ENCODE measurements at places on chromosomes 3 and 15.
A peak's percentile ranks its signal among the peaks of the same experiment; 100 is the strongest.

DNA sequence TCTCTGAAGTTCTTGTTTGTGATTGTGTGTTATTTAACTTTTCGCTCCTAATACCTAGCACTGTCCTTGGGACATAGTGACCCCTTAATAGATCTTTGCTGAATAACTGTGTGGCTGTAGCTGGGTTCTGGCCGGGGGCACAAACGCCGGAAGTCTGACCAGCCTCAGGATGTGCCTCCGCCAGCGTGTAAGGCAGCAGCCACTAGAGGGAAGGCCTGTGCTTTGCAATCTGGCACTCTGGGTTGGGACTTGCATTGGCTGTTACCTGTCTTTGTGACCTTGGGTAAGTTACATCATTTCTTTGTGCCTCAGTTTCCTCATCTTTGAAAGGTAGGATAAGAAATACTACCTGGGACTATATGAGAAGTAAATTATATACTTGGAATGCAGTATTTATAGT lies 158.7 kb downstream of the GHSR start:
- DNase-seq: no peak

DNA sequence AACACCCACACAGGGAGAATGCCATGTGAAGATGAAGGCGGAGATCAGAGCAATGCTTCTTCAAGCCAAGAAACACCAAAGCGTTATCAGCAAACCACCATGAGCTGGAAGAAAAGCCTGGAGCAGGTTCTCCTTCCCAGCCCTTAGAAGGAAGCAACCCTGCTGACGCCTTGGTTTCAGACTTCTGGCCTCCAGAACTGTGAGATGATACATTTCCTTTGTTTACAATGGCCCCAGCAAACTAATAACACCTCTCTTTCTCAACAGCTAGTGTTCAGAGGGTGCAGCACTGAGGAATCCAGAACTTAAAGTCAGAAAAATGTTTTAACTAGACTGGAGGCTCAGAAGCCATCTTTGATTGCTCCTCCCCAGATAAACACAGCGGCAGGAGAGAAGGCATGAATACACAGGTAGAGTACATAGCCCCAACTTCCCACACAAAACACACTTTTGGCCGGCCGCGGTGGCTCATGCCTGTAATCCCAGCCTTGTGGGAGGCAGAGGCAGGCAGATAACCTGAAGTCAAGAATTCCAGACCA lies 132.4 kb upstream of the LPP start:
- no peak for DNase-seq

- no peak for DNase-seq
Observed at GRCh38 chr15:91228383-91228782, 128.3 kb downstream of the SV2B start.

GRCh38 chr3:27644941-27645340 lies 77.2 kb downstream of the EOMES start:
- no peak for DNase-seq

GRCh38 chr15:90203922-90204321 lies 2.8 kb downstream of the SEMA4B start:
- no peak for DNase-seq

GRCh38 chr3:186022931-186023330 lies 85.1 kb upstream of the TRA2B start:
- no peak for DNase-seq

- no peak for DNase-seq
Observed at GRCh38 chr3:50662408-50662807, 12.3 kb upstream of the DOCK3 start.

GRCh38 chr3:14791343-14791945 lies 27.3 kb upstream of the FGD5 start:
- DNase-seq: no peak

GRCh38 chr15:31365032-31365654 lies 38.5 kb downstream of the KLF13 start:
- no peak for DNase-seq

DNA sequence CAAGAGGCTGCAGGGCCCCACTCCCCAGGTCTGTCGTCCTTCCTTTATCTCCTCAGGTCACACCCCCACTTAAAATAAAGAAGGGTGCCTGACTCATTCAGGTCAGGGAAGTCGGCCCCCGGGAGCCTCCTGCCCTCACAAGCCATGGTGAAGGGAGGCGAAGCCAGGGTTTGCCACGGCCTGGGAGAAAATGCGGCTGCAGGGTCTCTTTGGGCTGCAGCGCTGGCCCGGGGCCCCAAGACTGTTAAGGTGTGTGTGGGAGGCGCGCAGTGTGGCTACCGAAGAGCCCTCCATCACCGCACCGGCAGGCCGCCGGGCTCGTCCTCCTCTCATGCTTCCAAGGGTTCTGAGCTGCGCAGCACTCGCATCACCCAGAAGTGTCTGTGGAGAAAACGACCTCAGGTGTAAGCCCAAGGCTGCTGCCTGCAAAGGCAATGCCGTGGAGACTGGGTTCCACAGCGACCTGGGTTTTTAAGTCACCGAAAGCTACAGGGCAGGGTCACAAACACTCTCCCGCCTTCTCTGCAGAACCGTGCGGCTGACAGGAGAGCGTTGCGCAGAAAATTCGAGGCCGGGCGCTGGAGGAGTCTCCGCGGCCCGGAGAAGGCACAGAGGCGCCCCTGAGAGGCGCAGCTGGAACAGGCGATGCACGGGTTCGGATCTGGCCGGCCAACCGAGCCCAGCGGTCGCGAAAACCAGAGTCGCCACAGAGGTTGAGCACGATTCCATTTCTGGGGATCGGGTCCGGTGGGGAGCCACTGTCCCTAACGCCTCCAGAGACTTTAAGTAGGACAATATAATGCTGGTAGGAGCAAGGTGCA lies 8.7 kb downstream of the FOXL2 start:
- DNase-seq: no peak

DNA sequence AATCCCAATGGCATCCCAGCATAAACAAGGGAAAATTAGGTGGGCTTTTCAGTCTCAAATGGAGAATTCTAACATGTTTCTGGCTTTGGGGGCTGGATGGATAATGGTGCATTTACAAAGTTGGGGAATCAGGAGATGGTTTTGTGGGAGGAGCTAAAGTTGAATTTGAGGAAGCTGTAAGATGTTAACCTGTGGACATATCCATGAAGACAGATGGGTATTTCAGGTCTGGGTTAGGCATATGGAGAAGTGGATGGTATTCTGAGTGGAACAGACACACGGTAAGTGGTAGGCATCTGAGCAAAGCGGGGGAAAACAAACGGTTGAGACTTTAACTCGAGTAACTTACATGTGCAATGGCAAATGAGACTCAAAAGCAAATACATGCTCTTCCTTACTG lies 1.7 kb upstream of the LMLN start:
- DNase-seq: no peak

DNA sequence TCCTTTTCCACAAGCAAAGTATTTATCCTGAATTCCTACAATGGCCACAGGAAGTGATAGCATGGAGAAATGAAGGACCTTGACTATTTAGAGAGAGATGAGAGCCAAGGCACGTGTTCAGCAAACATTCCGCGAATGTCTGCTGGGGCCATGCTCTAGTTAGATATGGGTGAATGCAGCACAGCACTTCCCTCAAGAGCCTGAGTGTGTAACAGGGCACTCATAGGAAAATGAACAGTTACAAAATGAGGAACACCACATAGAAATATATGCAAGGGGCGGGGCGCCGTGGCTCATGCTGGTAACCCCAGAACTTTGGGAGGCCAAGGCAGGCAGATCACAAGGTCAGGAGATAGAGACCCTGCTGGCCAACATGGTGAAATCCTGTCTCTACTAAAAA lies 406.9 kb downstream of the NR2F2 start:
- DNase-seq: no peak

DNA sequence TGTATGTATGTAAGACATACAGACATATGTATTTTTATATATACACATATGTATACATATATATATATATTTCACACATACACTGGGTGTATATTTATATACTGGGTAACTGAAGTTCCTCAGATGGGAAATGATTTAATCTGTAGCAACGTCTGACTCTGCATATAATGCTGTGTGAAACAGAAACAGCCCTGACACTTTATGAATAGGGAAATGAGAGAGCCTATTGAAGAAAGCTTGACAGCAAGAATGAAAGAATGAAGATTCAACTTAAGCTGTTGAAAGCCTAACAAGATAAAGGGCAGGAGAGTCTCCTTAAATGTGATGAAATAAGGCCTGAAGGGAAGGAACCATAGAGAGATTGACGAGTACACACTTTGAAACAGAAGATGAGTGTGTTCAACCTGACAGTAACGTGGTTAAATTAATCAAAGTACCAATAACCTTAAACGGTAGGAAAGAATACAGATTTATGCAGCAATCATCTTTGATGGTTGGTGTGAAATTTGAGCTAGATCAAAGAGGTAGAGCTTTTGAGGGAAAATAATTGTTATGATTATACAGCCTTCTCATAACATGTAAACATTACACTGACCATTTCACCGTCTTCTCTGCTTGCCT lies 169.9 kb downstream of the MECOM start:
- no peak for DNase-seq

DNA sequence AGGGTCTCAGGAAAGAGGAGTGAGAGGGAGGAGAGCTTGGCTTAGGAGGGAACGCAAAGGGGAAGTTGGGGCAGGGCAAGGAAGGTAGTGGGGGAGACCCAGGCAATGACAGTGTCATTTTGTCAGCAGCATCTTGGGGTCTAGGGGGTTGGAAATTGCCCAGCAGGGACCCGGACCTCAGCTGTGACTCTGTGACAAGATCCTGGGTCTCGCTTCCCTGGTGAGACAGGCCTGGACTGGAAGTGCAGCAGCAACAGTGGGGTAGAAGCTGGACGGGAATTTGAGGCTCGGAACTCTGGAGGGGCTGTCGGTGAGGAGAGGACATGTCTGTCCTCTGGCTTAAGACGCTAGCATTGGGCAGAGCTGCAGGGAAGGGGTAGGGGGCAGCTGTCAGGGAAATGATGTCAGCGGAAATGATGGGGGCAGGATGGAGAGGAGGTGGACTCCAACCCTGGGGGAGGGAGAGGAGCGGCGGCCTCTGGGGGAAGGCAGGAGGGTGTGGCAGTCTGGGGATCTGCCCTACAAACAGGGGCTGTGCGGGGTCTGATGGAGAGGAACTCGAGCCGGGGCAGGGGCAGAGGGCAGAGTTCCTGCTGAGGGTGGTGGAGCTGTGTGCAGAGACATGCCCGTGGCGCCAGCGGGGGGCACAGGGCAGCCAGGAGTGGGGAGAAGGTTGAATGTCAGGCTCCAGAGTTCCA lies 12.3 kb downstream of the ANPEP start:
- DNase-seq: no peak

- DNase-seq: no peak
Observed at GRCh38 chr3:123657568-123657967, 72.7 kb upstream of the HACD2 start.

DNA sequence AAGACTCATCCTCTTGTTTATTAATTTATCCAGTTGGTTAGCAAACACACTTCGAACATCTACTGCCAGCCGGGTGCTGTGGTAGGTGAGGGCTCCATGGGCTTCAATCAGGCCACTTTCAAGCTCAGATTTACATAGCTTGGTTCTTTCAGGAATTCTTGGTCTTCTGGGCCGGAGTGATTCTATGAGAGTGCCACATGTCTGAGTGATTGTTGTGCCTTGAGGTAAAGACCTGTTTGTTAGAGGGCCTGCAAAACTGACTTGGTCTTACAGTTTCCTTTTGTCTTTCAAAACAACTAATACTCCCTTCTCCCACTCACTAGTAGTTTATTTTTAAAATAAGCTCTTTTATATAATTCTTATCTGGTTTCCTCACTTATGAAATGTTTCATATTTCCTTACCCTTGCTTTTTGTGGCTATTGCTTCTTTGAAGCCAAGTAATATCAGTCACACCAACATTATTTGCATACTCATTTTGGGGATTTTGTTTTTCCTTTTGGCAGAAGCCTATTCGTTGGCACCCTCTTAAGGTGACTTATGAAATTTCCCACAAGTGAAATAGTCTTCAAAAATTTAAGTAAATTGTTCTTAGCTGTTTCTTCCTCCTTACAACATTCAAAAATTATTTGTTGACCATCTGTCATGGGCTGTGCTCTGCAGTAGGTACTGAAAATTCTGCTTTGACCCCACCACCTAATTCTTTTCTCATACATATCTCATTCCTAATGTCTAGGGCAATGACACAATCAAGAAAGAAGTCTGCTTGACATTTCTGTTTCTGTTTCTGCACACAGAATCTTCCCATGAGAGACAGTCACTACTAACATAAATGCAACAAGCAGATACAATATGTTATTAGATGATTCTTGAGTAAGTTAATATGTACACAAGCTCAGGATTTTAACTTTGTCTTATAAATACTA lies 120.2 kb downstream of the LRRC28 start:
- DNase-seq: peak; percentile 31

- DNase-seq: no peak
Observed at GRCh38 chr3:119759962-119760361, 21.9 kb upstream of the NR1I2 start.

- no peak for DNase-seq
Observed at GRCh38 chr3:96900566-96900965, 86.2 kb downstream of the EPHA6 start.

- no peak for DNase-seq
Observed at GRCh38 chr3:87088993-87089841, 98.3 kb upstream of the VGLL3 start.

DNA sequence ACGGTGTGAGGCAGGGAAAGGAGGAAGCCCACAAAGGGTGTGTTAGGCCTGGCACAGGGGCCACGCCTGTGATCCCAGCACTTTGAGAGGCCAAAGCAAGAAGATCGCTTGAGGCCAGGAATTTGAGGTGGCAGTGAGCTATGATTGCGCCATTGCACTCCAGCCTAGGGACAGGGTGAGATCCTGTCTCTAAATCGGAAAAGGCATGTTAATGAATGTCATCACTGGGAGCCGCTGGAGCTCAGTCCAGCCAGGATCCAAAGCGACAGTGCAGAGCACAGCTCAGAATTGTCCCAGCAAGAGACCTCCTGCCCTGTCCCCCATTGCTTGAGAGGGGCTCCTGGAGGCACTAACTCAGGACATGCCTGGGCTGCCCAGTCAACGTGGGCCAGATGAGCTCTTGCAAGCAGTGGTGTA lies 15.0 kb upstream of the FBLN2 start:
- DNase-seq: no peak

- DNase-seq: no peak
Observed at GRCh38 chr15:93071469-93071936, 17.5 kb downstream of the RGMA start.

GRCh38 chr15:55914446-55914845 lies 79.0 kb downstream of the NEDD4 start:
- no peak for DNase-seq

GRCh38 chr3:123883111-123883510 lies 1.0 kb downstream of the MYLK start:
- no peak for DNase-seq

GRCh38 chr3:43960448-43960840 lies 269.7 kb downstream of the ABHD5 start:
- no peak for DNase-seq

DNA sequence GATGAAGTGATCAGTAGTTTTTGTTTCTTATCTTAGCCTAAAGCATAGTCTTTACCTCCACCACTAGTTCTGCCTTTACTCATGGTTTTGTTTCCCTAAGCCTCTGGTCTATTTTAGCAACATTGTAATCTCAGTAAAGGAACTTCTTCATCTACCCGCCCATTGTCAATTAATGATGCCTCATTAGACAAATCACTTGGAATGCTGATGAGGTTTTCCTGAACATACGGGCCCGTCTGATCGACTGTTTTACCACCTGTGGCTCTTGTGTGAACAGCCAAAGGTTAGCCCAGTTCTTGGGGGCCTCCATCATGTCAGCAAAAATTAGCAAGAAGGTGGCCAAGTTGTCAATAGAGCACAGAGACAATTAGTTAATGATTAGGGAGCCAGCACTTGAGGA lies 470.1 kb upstream of the ARRDC4 start:
- no peak for DNase-seq

GRCh38 chr15:80777826-80778620 lies 1.1 kb upstream of the CEMIP start:
- no peak for DNase-seq

GRCh38 chr3:15495461-15496340 lies 25.8 kb downstream of the COLQ start:
- DNase-seq: no peak

- DNase-seq: no peak
Observed at GRCh38 chr3:196650740-196651311, 11.3 kb downstream of the NRROS start.
